ENCODE measurements at places on chromosomes 1 and 21.
A peak's percentile ranks its signal among the peaks of the same experiment; 100 is the strongest.

- no peak for DNase-seq
These were observed 343.1 kb upstream of the DUSP10 start for GRCh38 chr1:222084996-222085395.

GRCh38 chr1:232891071-232891470 lies 59.3 kb upstream of the NTPCR start:
- no peak for DNase-seq

DNA sequence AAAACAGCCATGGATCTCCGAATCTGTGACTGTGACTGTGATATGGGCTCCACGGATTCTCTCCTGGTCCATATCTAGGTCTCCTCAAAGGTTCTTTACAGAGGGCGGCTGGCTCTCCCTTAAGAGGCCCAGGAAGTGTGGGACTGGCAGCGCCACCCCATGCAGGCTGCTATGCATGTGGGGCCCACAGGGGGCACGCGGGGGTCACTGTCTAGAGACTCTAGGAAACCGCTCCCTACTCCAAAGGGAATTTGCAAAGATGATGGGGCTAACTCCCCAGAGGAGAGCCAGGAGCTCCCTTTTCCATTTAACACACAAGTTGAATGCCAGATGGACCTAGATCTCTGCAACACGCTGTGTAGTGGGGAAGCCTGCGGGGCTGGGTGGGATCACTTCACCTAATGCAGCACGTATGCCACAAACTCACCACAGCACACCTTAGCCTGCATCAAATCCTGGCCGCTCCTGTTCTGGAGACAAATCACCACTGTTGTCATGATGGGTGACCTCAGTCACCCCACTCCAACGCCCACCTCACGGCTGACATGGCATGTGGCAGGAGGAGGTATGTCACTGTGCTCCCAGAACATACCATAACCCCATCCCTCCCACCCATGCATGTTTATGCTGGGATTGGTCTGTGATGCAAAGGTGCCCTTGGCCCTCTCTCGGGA lies 61.7 kb downstream of the SLC45A1 start:
- DNase-seq, result no peak

GRCh38 chr1:166087734-166088571 lies 78.8 kb downstream of the FAM78B start:
- no peak for DNase-seq

DNA sequence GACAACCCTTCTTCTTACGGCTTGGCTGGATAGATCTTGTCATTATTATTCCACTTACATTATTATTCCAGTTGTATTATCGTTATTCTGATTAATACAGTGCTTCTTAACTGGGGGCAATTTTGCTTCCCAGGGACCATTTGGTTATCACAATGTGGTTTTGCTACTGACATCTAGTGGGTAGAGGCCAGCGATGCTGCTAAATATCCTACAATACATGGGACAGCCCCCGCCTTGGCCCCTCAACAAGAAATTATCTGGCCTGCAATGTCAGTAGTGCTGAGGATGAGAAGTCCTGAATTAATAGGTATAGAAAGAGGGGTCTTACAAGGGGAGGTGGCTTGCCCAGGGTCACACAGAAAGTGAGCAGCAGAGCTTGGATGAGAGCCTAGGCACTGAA lies 105.6 kb downstream of the PTPRU start:
- DNase-seq, result no peak

GRCh38 chr1:5915587-5916571 lies 76.3 kb downstream of the NPHP4 start:
- DNase-seq, result no peak

DNA sequence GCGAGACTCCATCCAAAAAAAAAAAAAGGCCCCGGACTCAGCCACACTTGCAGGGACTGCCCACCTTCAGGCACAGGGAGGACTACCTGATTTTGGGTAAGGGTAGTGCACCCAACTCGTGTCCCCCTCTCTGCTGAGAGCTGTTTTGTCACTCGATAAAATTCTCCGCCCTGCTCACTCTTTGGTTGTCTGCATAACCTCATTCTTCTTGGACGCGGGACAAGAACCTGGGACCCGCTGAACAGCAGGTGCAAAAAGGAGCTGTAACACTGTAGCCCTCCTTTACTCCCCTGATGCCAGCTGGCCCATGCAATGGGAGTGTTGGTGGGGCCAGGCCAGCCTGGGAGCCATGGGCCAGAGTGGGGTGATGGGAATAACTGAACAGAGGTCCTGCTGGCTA lies 10.6 kb downstream of the S100B start:
- no peak for DNase-seq

- DNase-seq, result no peak
These were observed 73.7 kb downstream of the SLC16A1 start for GRCh38 chr1:112882271-112882744.

GRCh38 chr1:174018565-174018964 lies 3.6 kb downstream of the RC3H1 start:
- no peak for DNase-seq

DNA sequence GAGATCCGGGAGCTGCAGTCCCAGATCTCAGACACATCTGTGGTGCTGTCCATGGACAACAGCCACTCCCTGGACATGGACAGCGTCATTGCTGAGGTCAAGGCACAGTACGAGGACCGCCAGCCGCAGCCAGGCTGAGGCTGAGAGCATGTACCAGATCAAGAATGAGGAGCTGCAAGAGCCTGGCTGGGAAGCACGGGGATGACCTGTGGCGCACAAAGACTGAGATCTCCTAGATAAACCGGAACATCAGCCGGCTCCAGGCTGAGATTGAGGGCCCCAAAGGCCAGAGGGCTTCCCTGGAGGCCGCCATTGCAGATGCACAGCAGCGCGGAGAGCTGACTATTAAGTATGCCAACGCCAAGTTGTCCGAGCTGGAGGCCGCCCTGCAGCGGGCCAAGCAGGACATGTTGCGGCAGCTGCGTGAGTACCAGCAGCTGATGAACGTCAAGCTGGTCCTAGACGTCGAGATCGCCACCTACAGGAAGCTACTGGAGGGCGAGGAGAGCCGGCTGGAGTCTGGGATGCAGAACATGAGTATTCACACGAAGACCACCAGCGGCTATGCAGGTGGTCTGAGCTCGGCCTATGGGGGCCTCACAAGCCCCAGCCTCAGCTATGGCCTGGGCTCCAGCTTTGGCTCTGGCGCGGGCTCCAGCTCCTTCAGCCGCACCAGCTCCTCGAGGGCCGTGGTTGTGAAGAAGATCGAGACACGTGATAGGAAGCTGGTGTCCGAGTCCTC lies 25.5 kb downstream of the ETV3L start:
- DNase-seq, result peak; percentile 4

GRCh38 chr1:96978901-96979300 lies 257.3 kb downstream of the PTBP2 start:
- DNase-seq, result no peak

DNA sequence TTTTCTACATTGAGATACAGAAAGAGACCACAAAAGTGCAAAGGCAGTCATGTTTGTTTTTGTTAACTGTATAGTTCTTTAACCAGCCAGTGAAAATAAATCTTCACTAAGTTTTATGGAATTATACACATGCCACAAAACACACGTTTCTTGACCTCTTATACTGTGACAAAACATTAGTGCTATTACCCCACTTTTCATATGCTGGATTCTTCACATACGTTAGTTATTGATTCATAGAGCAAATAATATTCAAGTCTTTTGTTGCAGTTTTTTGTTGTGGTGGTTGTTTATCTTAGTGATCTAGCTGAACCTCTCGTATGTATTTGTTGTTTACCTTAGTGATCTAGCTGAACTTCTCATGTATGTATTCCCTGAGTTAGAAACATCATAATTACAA lies 28.0 kb downstream of the LYPLAL1 start:
- no peak for DNase-seq

- no peak for DNase-seq
These were observed 22.9 kb upstream of the LDLRAP1 start for GRCh38 chr1:25520446-25521061.

- DNase-seq, result peak; percentile 98
These were observed 359.8 kb downstream of the LTN1 start for GRCh38 chr21:28632755-28633408.

DNA sequence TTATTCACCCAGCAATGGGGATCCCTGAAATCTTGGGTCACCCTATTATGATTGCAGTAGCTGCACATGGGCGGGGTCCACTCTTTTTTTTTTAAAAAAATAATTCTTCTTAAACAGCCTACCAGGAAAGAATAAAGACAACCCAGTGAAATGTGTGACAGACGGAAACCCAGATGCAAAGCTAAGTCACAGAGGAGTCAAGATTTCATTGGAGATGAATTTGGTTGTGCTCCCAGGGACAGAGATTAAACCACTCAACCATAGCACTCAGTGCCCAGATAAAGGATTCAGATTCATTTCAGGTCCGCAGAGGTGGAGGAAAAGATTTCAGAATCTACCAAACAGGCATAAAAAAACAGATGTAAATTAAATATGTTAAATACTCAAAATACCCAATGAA lies 583.5 kb upstream of the ZP4 start:
- DNase-seq, result no peak

- no peak for DNase-seq
These were observed 97.9 kb upstream of the PAXBP1 start for GRCh38 chr21:32869459-32869858.

GRCh38 chr1:192914696-192915095 lies 105.9 kb downstream of the RGS2 start:
- no peak for DNase-seq

GRCh38 chr1:21794656-21795055 lies 11.7 kb upstream of the USP48 start:
- no peak for DNase-seq

DNA sequence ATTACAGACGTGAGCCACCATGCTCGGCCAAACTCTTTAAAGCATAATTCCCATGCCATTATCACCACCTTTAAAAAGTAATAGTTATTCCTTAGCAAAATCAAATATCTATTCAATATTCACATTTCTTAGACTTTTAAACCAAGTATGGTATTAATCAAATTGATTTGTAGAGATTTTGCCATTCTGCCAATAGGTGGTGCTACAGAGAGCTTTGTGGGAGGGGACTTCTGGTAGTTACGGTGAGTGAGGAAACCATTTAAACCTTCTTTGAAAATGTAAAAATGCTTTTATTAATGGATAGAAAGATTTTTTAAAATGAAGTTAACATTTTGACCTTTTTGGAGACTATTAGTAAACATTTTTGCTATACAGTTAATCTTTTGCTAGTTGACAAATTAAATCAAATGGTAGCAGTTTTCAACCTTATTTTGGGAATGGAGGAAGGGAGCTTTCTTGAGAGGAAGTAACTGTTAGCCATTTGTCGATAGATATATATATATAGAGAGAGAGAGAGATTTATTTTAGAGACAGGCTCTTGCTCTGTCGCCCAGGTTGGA lies 19.3 kb downstream of the IARS2 start:
- DNase-seq, result no peak

- DNase-seq, result no peak
These were observed 42.9 kb upstream of the MPZL1 start for GRCh38 chr1:167678838-167679237.

DNA sequence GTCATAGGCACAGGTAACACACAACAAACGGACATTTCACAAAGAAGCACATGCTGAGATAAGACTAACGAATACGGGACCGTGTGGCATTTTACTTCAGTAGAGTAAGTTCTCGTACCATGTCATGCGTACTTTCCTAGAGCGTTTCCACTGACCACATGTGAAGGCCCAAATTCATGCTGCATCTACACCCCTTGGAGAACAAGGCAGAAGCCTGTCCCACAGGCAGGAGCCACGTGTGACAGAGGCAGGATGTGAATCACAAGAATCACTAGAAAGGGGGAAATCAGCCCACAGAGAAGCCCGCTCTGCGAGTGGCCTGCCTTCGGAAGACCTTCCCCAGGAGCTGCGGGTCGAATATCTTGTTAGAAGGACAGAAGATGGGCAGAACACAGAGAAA lies 41.8 kb downstream of the URB1 start:
- DNase-seq, result no peak

GRCh38 chr1:58762806-58763205 lies 21.0 kb downstream of the JUN start:
- no peak for DNase-seq

DNA sequence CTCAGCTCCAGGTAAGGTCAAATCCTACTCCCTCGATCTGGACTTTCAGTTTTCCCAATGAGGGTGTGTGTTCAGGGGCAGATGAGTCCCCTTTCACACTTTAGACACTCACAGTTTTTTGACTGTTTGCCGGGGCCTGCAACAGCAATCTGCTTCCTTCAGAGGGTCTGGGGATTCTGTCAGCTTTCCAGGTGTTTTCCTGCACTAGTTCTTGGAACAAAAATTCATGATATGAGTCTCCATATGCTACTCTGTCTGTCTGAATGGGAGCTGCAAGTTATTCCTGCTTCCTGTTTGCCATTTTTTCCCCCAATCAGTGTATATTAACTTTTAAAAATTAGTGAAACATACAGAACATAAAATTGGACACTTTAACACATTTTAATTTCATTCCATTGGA lies 24.3 kb downstream of the CYP4B1 start:
- DNase-seq, result no peak

DNA sequence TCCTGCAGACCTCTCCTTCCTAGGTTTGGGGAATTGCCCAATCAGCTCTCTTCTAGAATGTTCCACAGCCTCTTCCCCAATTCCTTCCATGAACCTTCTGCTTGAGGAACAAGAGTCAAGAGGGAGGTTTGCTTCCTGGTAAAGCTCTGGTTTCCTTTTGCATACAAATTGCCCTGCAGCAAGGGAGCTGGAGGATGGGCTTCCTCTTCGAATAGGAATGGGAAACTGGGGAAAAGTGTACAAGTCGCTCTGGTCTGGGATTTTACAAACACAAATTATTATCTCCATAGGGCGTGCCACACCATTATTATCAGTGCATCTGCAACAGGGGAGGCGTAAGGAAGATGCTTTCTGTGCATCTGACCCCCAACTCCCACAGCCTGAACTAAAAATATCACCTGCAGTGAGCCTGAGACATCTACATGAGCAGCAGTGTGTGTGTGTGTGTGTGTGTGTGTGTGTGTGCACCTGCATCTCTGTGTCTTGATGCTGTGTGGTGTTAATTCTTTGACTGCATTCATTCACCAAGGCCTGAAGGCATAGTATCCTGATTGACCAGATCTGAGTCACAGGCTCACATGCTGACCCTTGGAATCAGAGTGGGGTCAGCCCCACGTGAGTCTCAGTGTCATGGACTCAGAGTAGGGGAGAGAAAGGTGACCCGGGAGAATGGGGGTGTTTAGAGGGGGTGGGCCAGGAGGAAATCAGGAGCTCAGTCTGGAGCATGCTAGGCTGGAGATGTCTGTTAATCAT lies 272.9 kb downstream of the KAZN start:
- DNase-seq, result no peak

DNA sequence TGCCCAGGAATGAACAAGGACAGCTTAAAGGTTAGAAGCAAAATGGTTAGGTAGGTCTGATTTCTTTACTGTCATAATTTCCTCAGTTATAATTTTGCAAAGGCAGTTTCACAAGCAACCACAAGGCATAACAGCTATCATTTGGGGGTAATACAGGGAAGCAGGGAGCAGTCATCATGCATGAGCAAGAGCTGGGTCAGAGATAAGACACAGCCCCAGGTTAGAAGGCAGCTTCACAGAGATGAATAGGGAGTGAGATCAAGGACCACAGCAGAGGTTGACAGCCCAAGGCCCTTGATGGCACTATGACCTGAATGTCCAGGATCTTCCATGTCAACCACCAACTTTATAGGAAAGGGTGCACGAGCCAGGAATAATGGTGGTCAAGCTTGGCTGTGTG lies 9.0 kb upstream of the CSRP1 start:
- peak; percentile 25 for DNase-seq

- no peak for DNase-seq
These were observed 90.6 kb upstream of the KCNJ15 start for GRCh38 chr21:38166173-38166535.

All from keratinocyte (primary cell).